GM20000 (cell line): ENCODE measurements at places on chromosomes 6 and 20.

GRCh38 chr6:129273161-129273560, 390.2 kb downstream of the LAMA2 start:
- no peak for DNase-seq

DNA sequence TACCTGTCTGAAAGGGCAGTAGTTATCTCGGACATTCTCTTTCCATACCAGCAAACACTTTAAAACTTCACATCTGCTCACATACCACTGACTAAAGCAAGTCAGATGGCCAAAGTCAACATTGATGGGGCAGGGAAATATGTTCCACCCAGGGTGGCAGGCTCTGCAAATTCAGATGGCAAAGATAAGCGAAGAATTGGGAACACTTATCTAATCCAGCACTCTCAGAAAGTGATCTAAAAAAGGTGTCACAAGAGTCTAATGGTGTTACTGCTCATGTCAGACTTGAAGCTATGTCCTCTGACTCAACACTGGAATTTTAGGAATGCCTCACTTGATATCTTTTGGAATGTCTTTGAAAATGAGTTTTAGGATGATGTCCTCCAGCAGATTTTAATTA, 1086.2 kb downstream of the KIF16B start:
- DNase-seq: no peak

GRCh38 chr6:52650941-52651340, 20.0 kb upstream of the TMEM14A start:
- DNase-seq: no peak

- DNase-seq: no peak
Observed at GRCh38 chr6:159989492-159990480, 20.9 kb downstream of the IGF2R start.

- DNase-seq: peak; percentile 81
Observed at GRCh38 chr20:48609491-48609978, 218.3 kb downstream of the PREX1 start.

GRCh38 chr6:34284563-34285447, 36.0 kb upstream of the SMIM29 start:
- no peak for DNase-seq

DNA sequence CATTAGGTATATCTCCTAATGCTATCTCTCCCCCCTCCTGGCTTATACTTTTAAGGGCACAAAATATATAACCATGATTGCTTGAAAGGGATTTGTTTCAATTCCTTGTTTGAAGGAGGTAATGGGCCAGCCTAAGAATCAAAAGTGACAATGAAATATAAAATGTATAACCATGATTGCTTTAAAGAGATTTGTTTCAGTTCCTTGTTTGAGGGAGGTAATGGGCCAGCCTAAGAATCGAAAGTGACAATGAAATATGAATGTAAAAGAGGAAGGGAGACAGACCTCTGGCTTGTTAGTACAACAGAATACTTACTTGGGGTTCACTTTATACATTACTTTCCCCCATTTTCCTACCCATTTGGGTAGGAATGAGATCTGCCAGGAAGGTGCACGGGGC, 55.5 kb downstream of the FOXC1 start:
- peak; percentile 70 for DNase-seq
